Caudate nucleus (tissue), 63 donors: ENCODE measurements at places on chromosomes 16 and 17.

DNA sequence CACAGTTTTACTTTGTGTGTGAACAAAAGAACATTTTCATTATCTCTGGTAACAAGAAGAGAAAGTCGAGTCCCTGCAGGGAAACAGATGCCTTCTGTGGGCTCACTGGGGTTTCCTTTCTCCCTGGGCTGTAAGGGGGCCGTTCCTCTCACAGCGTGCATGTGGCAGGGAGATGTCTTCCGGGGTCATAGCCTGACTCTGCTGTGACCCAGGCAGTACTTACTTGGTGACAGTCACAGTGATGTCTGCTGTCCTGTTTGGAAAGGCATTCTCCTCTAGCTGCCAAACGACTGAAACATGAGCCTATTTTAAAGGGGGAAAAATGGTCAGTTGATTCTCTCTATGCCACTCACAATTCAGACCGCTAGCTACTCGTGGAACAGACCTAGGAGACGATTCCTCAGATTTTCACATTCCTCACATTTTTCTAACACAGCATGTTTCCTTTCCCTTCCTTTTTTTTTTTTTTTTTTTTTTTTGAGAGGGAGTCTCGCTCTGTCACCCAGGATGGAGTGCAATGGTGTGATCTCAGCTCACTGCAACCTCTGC, 7.3 kb downstream of the HASPIN start:
- no peak for DNase-seq

GRCh38 chr17:348692-349425, 3.7 kb downstream of the RPH3AL start:
- no peak for DNase-seq

DNA sequence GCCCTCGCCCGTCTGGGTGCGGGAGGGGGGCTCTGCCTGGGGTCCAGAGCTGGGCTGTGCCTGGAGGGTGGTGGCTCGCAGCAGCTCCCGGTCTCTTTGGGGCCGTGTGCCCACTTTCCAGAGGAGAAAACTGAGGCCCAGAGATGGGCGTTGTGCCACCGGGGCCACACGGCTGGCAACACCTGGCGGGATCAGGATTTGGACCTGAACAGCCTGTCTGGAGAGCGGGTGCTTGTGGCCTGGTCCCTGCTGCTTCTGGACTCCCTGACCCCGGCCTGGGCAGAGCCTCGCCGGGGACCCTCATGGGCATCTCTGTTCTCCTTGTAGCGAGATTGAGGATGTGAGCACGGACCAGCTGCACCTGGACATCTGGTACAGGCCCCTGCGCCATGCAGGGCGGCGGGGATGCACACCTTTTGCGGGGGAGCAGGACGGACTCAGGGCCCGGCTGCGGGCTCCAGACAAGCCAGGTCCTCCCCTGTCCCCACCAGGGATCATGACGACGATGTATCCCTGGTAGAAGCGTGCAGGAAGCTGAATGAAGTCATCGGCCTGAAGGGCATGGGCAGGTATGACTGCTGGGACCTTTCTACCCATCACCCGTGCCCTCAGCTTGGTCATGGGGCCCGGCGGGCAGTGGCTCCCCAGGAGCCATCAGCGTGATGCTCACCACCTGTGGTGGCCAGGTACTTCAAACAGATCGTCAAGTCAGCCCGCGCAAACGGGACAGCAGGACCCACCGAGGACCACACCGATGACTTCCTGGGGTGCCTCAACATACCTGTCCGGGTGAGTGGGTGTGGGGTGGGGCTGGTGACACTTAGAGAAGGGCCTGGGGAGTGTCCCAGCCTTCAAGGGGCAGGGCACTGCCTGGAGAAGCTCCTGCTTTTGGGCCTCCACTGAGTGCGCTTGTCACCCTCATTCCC, 8.3 kb downstream of the BAIAP3 start:
- no peak for DNase-seq

DNA sequence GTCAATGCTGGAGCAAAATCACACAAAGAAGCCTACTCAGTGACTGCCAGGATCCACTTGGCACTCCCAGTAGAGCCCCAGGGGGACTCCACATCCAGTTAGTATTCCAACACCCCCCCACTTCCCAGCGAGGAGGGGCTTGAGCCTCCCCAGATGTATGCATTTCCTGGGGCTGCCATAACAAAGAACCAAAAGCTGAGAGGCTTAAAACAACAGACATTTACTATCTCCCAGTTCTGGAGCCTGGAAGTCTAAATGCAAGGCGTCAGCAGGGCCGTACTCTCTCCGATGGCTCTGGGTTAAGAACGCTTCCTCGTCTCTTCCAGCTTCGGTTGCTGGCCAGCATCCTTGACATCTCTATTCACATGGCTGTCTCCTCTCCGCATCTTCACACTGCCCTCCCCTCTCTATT, 23.0 kb upstream of the GNA13 start:
- DNase-seq: peak; percentile 65

GRCh38 chr16:20510323-20510722, 59.0 kb downstream of the ACSM2A start:
- no peak for DNase-seq

- DNase-seq: no peak
Observed at GRCh38 chr16:25370541-25370940, 112.9 kb upstream of the ZKSCAN2 start.

GRCh38 chr16:6038941-6039645, 941.5 kb upstream of the EEF2KMT start:
- no peak for DNase-seq

- DNase-seq: peak; percentile 82
Observed at GRCh38 chr17:82267575-82268379, 5.7 kb downstream of the CSNK1D start.

GRCh38 chr17:79415365-79415764, 195.5 kb downstream of the RBFOX3 start:
- no peak for DNase-seq

GRCh38 chr16:31484491-31485171, 1.7 kb downstream of the SLC5A2 start:
- no peak for DNase-seq

GRCh38 chr17:4920351-4921048, 11.6 kb upstream of the GP1BA start:
- DNase-seq: no peak

- no peak for DNase-seq
Observed at GRCh38 chr17:77006971-77007649, 133.7 kb upstream of the SEC14L1 start.

- no peak for DNase-seq
Observed at GRCh38 chr16:20829536-20829935, 23.2 kb downstream of the REXO5 start.

DNA sequence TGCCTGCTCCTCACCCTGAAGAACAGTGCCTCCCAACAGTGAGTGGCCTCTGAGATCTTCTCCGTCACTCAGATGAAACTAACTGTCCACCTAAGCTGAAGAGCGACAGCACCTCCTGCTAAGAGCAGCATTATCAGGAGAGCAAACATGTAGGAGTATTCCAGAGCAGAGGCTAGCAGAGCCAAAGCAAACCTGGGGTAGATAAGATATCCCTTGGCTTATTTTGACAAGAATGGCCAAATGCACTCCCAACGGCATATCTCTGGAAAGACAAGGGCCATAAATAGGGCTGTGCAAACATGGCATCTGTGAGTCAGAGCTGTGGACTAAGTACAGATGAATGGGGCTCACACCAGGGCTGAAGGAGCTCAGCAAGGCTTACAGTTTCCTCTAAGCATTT, 96.3 kb downstream of the NDEL1 start:
- DNase-seq: no peak

- no peak for DNase-seq
Observed at GRCh38 chr16:2082983-2083364, 35.2 kb downstream of the TSC2 start.

- no peak for DNase-seq
Observed at GRCh38 chr17:17737961-17738894, 57.0 kb downstream of the RAI1 start.

- no peak for DNase-seq
Observed at GRCh38 chr16:80125677-80126076, 415.1 kb upstream of the DYNLRB2 start.

DNA sequence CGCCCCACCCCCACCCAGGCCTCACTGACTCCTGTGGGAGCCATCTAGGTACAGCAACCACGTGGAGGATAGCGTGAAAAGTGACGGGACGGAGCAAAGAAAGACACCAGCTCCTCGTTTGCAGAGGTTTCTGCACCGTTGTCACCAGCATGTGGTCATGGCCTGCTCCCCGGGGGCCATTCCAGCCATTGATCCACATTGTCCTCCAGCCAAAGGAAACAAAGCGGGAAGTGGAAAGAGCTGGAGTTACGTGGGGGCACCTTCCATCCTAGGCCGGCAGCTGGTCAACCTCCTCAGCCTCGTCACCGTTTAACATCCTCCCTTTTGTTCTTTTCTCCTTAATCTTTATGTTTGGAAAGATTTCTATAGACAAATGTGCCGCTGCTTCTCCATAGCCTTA, 153.7 kb downstream of the RPTOR start:
- DNase-seq: no peak

GRCh38 chr17:16820979-16821543, 131.0 kb downstream of the CCDC144A start:
- no peak for DNase-seq

GRCh38 chr16:30447512-30448226, 2.0 kb upstream of the SEPHS2 start:
- DNase-seq: no peak

DNA sequence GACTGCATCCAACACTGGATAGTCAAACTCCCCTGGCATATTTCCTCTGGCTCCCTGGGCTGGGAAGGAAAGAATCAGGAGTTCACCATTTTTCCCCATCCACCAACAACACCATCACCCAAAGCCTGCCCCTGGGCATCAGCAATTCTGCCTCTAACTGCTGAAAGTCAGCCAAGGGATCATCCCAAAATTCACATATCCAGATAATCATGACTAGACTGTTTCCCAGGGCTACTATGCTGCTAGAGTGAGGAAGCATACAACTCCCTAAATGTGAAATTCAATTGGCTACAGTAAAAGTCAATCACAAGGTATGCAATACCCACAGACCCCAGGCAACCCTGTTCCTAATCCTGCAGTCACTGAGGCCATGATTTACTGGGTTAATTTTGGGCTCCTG, 230.6 kb downstream of the C16orf95 start:
- DNase-seq: no peak

- peak; percentile 69 for DNase-seq
Observed at GRCh38 chr17:35141681-35142466, at the start of gene NLE1. TSS of gene NLE1 (minus strand) at chr17:35142303. CDS start at chr17:35142275, 28 bp downstream.

GRCh38 chr16:65546353-65546791, 424.5 kb upstream of the CDH11 start:
- no peak for DNase-seq

DNA sequence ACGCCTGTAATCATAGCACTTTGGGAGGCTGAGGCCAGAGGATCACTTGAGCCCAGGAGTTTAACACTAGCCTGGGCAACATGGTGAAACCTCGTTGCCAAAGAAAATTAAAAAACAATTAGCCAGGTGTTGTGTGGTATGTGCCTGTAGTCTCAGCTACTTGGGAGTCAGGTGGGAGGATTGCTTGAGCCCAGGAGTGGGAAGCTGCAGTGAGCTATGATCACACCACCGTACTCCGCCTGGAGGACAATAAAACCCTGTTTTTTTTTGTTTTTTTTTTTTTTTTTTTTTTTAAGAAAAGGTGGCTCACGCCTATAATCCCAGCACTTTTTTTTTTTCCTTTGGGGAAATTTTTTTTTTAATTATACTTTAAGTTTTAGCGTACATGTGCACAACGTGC, 26.1 kb downstream of the RAP1GAP2 start:
- DNase-seq: no peak

DNA sequence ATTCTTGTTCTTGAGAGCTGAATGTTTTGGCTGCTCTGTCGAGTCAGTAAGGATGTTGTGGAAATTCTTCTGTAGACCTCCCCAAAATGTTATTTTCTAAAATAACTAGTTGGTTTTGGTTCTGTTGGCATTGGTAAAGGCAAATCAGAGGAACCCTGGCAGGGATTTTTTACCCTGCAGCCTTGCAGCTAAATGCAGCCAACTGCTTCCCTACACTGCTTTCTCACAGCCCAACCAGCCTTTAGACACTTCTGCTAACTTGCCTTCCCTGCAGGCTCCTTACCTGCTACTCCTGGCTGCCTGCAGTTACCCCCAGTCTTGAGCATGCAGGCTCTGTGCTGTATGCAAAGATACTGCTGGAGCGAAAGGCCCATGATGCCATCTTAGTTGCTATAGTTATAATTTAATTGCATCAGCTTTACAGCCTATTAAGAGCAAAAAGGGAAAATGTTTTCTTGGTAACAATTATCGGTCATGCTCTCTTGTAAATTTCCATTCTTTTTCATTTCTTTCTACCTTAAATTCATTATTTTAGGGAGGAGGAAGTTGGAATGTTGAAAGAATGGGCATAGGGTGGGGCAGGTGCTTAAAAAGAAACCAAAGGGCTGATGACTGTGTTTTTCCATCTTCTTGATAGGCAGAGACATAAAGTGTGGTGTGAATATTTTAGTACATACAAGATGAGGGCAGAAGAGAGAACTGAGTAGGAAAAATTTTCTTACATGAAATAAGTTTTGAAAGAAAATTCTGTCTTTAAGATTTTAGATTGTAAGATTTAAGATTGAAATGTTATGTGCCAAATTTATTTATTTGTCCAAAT, 20.0 kb downstream of the NUP93 start:
- no peak for DNase-seq

DNA sequence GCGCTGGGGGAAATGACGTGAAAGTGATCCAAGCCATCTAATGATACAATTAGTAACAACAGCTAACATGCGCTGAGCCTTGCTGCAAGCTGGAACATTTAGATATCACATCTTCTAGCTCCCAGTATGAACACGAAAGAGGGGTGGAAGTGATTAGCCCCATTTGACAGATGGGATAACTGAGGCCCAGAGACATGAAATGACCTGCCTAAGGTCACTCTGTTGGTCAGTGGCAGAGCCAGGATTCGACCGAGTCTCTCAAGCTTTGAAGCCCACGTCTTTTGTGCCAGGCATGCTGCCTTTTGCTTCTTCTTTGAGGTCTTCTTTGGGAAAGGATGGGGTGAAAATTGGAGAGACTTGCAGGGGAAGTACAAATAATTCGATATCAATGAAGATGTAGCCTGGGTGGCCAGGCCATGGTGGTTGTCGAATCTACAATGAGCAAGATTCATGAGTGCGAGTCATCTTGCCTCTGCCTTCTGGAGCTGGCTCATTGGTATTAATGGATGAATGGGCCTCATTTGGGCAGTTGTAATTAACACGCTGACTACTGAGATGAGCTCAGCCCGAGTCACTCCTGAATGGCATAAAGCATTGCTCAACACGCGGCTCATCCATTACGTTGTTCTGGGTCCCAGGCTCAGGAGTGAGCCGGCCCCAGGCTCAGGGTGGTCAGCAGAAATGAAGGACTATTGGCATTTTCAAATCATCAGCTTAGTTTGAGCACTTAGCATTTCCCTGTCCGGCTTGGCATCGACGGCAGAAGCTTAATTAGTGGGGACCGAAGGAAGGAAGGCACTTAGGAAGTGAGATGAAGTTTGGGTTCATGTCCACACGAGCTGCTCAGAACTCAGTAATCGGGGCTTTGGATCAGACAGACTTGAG, 28.0 kb upstream of the GPRC5B start:
- DNase-seq: no peak

- no peak for DNase-seq
Observed at GRCh38 chr16:54998834-54999233, 68.2 kb downstream of the IRX5 start.

DNA sequence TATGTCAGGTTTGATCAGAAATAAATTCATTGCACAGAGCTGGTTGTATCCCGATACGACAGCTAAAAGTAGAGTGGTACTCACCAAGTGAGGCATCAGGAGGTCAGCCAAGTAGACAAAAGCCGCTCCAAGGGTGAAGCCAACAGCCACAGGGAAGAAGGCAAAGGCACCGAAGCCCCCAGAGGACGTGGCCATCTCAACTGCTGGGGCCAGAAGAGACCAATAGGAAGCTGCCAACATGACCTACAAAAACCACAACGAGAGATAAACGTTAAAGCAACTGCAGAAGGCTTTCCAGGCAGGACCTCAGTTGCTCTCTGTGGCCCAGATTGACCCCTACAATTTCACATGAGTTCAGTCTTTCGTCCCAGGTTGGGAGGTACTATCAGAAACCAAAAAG, 61.0 kb downstream of the SLC39A11 start:
- DNase-seq: no peak
